ENCODE measurements at places on chromosomes 7 and 10. TPM values are rescaled to one million over a fixed set of nuclear protein-coding genes. Genes with fewer than 3 reads are reported as not detected.

Gene CADPS2
- 8.3 TPM for total RNA-seq

Gene COL28A1
- 9.0 TPM for total RNA-seq

- no peak for DNase-seq
Measured at GRCh38 chr7:37709631-37710509, 26.3 kb downstream of the GPR141 start.

Gene SRI
- 42.3 TPM for total RNA-seq

- no peak for DNase-seq
Measured at GRCh38 chr7:7276161-7276560, 93.8 kb downstream of the C1GALT1 start.

DNA sequence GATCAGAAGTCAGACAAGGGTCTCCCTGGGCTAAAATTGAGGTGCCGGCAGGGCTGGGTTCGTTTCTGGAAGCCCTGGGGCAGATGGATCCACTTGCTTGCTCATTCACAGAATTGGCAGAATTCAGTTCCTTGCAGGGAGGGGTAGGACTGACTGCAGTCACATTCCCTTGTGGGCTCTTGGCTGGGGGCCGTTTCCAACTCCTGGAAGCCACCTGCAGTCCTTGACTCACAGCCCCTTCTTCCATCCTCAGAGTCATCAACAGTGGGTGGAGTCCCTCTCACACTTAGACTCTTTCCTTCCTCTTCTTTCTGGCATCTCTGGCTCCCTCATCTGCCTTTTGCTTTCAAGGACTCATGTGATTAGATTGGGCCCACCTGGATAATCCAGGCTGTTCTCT lies 54.6 kb upstream of the NANOS1 start:
- DNase-seq = no peak

- DNase-seq = peak; percentile 14
Measured at GRCh38 chr10:97355571-97355975, 21.0 kb upstream of the FRAT2 start.

DNA sequence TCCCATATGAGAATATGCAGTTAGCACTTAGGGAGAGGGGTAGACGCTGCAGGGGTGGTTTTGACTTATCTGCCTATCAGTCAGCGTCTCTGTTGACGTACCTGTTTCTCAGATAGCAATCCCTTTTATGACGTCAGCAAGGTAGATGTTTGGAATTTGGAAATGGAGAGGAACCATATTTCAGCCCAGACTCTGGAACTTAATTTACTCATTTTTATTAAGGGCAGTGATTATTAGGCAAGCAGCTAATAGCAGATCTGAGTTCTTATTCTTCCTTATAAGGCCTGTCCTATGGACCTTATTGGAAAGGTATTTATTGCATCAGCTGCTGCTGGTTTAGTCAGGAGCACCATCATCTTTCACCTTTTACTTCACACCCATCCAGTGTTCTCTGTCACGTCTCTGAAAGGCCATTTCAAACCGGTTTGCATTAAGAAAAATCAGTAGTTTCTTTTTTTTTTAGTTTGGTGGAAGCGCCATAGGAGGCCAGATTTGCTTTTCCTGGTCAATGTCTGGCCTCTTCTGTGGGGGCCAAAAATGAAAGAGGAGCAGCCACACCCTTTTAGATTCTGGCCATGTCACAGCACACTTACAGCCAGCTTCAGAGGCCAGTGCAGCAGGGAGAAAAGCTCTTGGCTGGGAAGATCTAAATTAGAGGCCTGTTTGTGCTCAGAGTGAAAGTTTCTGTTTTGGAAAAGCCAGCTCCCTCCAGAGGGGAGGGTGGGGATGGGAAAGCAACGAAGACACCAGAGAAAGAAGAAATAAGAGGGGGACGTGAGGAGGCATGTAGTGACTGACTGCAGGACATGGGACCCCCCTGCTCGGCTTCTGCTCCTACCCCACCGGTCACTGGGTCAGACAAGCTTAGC lies 146.3 kb downstream of the TCF7L2 start:
- DNase-seq = peak; percentile 46

DNA sequence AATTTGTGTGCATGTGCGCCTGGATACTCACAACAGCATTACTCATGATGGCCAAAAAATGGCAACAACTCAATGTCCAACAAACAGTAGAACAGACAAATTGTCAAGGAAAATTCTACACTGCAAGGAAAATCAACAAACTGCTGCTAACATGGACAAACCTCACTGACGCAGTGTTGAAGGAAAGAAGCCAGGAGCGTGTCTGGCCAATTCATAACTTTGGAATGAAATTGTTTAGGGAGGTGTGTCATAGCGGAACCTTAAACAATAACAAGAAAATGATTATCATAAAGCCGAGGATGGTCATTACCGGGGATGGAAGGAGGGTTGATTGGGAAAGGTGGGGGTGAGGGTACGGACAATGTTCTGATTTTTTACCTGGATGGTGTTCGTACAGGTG lies 29.1 kb downstream of the ALOX5 start:
- DNase-seq = no peak

DNA sequence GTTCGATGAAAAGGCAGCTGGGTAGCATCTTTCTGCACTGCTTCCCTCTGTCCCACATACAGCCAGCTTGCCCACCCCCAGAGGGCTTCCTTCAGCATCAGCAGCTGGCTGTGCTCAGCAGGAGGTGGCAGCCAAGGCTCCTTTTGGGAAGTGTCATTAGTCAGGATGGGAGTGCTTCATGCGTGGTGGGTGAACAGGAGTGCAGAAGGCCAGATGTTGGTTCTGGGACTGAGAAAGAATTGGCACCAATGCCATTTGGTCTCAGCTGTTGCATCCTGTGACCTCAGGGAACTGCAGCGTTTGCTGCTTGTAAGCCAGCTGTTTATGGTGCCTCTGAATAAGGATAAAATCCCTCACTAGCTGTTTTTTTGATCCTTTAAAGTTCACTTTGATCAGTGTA lies 131.1 kb upstream of the SORCS3 start:
- no peak for DNase-seq

GRCh38 chr10:110770243-110770642 lies 101.5 kb upstream of the PDCD4 start:
- no peak for DNase-seq

Gene LLCFC1
- not detected for total RNA-seq

Gene AKR1D1
- total RNA-seq = not detected

Gene MSMB
- total RNA-seq = 4.8 TPM

- no peak for DNase-seq
Measured at GRCh38 chr7:150989456-150989855, 1.4 kb upstream of the NOS3 start.

Gene RPEL1
- total RNA-seq = not detected

Gene TMEM130
- 1.3 TPM for total RNA-seq

DNA sequence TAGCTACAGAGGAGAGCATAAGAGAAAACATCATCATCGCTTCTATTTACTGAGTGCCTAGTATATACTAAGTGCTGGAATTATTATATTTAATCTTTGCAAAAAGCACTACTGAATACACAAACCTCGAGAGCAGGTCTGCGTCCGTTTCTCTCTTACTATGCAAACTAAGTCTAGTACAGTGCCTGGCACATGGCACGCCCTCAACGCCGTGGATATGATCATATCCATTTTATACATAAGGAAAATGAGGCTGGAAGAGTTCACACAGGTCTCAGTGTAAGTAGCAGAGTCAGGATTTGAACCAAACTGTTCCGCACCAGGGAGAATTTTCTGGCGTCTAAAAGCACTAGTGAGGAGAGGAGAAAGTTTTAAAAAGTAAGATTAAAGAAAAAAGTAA lies 17.6 kb downstream of the MXI1 start:
- no peak for DNase-seq

GRCh38 chr7:129785685-129786514 lies 166.9 kb downstream of the UBE2H start:
- DNase-seq = no peak

Gene RAPGEF5
- total RNA-seq = 43.9 TPM

- no peak for DNase-seq
Measured at GRCh38 chr10:23198940-23199767, 7.0 kb downstream of the PTF1A start.

- DNase-seq = no peak
Measured at GRCh38 chr10:97744405-97745035, 7.6 kb downstream of the ZFYVE27 start.

GRCh38 chr7:116715077-116715476 lies 43.1 kb downstream of the MET start:
- no peak for DNase-seq

DNA sequence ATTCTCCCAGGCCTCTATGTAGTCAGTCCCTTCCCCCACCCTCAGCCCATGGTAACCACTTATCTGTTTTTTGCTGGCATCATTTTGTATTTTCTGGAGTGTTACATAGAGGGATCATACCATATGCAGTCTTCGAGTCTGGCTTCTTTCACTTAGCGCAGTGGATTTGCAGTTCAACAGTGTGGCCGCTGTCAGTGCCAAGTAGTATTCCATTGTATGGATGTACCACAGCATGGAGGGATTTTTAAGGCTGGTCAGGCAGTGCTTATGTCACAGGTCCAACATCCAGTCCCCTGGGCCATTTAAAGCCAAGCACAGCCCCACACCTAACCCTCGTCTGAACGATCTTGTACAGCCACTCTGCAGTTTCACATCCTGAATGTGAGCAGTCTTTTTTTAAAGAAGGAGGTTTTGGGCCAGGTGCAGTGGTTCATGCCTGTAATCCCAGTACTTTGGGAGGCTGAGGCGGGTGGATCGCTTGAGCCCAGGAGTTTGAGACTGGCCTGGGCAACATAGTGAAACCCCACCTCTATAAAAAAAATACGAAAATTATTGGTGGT lies 121.8 kb downstream of the CUX1 start:
- no peak for DNase-seq

Gene GPR26
- not detected for total RNA-seq

DNA sequence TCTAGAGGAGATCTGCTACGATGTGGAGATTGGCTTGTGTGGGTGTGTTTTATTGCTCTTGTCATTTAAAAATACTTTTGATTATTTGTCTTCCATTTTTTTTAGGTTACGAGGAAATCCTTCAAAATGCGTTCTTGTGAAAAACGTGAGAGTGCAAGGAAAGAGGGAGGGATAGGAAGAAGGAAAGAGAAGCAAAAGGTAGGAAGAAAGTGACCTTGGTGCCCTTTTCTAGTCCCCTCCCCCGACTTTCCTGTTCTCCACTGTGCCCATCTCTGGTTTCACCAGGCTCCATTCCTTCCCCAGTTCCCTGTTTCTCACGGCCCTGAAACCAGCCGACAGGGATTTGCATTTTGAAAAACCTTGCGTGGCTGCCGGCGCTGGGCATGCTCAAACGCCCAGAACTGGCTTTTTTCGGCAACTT lies 506 bp upstream of the GNAI1 start:
- DNase-seq = no peak

Gene OR2A2
- total RNA-seq = not detected

GRCh38 chr10:47268696-47269095 lies 31.3 kb upstream of the GDF10 start:
- DNase-seq = no peak

- no peak for DNase-seq
Measured at GRCh38 chr10:114363745-114364454, 40.4 kb downstream of the AFAP1L2 start.

DNA sequence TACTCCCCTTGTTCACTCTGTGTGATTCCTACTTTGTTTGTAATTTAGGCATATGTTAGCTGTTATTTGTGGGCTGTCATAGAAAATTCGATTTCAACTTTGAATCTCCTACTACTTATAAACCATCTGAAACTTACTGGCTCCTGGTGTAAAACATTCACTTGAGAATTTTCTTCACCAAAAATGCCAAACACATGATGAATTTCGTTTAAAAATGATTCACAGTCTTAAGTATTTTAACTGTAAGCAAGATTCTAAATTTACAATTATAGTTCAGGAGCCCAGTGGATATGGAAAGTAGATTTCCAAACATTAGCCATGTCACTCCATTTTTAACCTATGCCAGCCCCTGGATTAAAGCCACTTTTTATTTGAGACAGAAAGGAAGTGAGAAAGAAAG lies 3.1 kb downstream of the CPED1 start:
- peak; percentile 67 for DNase-seq

DNA sequence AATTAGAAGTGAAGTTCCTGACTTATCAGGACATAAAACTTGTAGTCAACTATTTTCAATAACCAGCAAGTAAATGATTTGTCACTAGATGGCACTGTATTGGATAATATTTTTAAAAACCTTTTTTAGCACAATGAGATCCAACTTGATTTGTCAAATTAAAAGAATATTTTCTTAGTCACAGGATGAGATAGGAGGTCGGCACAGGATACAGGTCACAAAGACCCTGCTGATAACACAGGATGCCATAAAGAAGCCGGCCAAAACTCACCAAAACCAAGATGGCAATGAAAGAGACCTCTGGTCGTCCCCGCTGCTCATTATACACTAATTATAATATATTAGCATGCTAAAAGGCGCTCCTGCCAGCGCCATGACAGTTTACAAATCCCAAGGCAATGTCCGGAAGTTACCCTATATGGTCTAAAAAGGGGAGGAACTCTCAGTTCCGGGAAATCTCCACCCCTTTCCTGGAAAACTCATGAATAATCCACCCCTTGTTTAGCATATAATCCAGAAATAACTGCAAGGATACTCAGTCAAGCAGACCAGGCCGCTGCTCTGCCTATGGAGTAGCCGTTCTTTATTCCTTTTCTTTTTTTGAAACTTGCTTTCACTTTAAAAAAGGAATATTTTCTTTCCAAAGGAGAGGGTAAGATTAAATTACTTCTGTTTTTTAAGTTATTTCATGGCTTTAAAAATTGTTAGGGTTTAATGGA lies 255.7 kb upstream of the MKLN1 start:
- DNase-seq = no peak

DNA sequence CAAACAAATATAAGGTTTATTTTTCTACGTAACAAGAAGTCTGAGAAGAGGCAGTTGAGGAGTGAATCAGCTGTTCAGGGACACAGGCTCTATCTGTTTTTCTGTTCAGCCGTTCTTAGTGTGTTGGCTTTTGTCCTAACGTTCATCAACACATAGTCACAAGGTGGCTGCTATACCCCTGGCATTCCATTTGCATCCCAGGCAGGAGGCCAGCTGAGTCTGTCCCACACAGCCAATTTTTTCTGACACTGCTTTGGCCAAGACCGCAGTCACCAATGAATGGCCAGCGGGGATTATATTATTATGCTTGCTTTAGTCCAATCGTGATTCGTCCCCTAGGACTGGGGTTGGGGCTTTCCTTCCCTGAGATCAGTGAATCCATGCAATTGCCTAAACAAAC lies 143.4 kb upstream of the CHST15 start:
- no peak for DNase-seq

DNA sequence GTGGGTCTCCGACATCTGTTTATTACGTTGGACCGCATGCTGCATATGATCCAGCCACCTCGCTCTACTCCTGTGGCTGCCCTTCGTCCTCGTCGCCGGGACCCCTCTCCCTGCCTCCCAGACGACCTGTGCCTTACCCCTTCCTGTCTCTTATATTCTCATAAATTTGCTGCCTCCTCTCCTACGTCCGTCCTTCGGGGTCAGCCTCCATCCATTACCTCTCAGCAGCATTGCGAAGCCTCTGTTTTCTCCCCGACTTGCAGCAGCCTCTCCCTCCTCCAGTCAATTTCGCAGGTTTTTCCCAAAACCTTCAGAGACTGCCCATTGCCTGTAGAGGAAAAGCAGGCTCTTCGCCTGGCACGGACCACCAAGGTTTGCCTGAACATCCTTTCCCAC lies 39.4 kb upstream of the LEP start:
- no peak for DNase-seq

Gene CDK1
- total RNA-seq = 40.3 TPM

Gene POT1
- 72.1 TPM for total RNA-seq

Gene ERVW-1
- 0.20 TPM for total RNA-seq

Gene SPDYE2
- not detected for total RNA-seq

Gene TMEM213
- total RNA-seq = not detected
